Activated naive CD8-positive, alpha-beta T cell treated with anti-CD3 and anti-CD28 coated beads, Interleukin-2, amount 10 ng/mL, durations not matched to agents 7 days and 5 days (primary cell): ENCODE measurements at places on chromosomes 7 and 10. TPM values are rescaled to one million over a fixed set of nuclear protein-coding genes. Genes with fewer than 3 reads are reported as not detected.

- no peak for DNase-seq
These were observed 102.1 kb downstream of the OSBPL3 start for GRCh38 chr7:24877790-24878311.

GRCh38 chr10:119595676-119596515 lies 868 bp downstream of the TIAL1 start:
- peak; percentile 67 for DNase-seq

DNA sequence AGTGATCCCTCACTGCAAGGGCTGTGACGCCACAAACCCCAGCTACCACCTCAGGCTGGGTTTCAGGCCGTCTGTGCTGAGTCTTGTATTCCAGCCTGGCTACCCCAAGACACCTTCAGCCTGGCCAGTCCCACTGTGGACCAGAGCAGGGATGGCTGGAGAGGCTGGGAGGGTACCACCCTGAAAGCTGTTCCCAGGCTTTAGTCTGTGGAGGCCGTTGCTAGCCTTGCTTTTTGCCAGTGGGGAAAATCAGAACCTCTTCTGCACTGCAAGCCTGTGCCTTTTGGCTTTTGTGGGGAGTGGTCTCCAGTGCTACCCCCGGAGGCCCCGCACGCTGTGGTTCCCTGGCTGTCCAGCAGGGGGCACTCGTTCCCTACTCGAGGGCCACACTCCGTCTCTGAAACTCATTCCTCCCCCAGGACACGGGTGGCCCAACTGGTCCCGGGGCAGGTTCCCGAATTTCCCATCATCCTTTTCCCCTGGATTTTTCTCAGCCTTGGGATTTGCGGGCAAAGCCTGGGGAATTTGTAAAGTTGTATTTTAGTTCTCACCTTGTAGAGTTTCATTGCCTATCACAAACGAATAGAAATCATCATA lies 128.4 kb upstream of the BTBD16 start:
- peak; percentile 45 for DNase-seq

GRCh38 chr7:57641521-57642067 lies 191.6 kb downstream of the ZNF716 start:
- DNase-seq, result no peak

- DNase-seq, result no peak
These were observed 232.6 kb downstream of the USP6NL start for GRCh38 chr10:11378835-11379234.

DNA sequence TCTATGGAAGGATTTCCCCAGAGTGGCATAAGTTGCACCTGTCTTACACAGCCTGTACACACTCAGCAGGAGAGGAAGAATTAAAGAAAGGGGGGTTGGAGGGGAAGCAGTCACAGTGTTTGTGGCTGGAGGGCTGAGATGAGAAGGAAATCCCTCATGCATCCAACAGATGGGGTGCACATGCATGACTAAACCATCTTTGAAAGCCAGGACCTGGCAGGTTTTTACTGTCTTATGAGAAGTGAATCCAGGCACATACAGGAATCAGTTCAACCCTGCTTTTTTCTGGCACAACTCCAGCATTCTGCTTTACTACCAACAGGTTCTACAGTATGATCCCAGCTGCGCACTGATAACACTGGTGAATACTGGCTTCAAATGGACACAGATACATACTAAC lies 107.7 kb downstream of the CACNA2D1 start:
- no peak for DNase-seq

OR2A25 gene
- not detected for total RNA-seq

PAPOLB gene
- not detected for total RNA-seq

HKDC1 gene
- 1.1 TPM for total RNA-seq

LIPN gene
- total RNA-seq, result not detected

DNA sequence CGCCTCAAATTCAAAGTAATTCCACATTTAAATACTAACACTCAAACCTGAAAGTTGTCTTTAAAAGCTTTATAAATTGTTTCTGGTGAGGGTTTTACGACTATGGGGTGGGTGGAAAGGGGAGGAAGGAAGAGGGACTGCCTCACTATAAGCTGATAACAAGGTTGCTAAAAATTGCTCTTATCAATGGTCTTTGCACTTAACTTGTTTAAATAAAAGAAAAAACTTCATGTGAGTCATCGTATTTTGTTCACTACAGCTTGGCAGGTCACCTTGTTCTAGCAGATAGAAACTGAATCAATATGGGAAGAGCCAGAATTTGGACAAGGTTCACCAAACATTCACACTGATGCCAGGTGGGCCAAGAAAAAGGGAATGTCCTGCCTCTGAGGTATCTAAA lies 129.2 kb downstream of the TES start:
- no peak for DNase-seq

DNA sequence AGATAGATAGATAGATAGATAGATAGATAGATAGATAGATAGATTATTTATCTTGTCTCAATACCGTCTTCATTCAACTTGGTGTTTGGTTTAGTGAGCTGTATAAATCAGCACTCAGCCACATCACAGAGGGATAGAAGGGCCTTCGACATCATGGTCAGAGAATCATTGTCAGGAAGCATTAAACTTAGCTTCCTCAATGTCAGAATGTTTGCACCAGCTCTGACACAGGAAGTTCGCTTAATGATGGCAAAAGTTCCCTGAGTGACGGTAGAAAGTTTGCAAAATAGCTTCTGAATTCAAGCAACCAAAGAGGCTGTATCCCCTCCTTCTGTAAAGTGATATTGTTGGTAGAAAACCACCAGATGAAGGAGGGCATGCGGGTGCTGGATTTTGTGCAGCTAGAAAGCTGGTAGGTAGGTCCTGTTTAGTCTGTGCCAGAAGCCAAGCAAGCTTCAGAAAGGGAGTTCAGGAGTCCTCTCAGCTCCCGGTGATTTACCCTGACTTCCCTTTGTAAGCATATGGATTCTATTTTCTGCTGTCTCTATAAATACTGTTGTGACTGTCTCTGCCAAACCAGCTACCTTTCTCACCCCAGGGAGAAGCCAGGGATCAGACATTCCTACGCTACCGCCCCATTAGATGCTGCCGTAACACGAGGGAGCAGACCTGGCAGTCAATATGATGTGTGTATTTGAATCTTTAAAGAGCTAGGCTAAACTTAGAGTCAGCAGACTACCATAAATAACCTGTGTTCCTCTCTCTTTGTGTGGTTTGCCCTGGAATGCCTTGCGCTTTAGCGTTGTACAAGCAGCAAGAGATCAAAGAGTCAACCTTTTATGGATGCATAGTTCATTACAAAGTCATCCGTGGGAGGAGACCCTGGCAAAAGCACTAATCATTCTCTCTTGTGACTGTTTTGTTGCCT lies 200.5 kb upstream of the KIAA1217 start:
- no peak for DNase-seq

DNA sequence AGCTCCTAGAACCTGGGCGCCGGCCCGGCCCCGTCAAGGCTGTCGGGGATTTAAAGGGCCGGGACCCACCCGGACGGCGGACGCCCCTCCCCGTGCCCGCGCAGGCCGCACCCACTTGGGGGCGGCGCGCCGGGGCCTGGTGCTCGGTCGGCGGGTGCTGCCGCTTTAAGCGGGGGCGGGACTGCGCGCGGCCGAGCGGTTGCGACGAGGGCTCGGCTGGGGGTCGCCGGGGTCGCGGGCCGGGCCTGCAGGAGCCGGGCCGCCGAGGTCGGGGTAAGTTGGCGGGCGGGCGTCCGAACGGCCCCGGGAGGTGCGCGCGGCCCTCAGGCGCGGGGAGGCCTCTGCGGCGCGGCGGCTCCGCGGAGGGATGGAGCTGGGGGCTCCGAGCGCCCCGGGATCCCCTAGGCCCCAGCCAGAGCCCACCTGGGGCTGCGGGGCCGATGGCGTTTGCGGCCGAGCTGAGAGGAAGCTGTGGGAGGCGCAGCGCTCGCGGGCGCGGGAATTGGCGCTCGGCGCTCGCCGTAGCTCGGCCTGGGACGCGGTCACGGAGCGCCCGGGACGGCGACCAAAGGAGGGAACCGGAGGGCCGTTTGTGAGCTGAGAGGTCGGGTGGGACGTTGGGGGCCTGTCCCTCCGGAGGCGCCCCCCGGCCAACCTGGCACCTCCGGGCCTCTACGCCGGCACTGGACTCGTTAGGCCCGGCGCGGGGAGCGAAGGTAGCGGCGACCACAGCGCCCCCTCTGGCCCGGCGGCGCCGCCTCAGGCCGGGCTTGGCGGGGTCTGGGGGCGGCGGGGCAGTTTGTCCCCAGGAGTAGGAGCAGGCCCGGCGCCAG lies at the start of gene TRRAP:
Gene TRRAP, plus strand, starts transcription at position 168 of the 833 bp plus-strand sequence. CDS start 2,619 bp downstream, outside the sequence.
- DNase-seq, result peak; percentile 89

DNA sequence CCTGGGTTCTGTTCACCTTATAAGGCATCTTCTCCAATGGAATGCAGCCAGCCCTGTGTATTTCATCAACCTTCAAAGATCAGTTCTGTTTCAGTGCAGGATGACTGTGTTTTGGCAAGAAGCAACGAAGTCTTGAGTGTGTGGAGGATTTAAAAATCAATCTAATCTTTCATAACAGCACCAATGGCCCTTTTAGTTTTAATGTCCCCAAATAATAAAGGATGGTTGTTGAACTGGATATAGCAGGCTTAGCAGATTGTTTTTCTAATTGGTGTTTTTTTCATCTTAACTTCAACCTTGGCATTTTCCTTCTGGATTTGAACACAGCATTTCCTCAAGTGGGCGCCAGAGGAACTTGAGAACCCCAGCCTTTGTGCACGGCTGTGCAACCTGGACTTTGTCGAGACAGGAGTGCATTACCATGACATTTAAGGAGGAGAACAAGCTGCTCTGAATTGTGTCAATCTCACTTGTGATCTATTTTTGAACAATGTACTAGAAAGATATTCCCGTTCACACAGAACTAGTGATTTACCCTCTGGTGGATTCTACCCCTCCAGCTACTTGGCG lies 313.3 kb upstream of the AKR1E2 start:
- DNase-seq, result no peak

C10orf143 gene
- 6.0 TPM for total RNA-seq

DNA sequence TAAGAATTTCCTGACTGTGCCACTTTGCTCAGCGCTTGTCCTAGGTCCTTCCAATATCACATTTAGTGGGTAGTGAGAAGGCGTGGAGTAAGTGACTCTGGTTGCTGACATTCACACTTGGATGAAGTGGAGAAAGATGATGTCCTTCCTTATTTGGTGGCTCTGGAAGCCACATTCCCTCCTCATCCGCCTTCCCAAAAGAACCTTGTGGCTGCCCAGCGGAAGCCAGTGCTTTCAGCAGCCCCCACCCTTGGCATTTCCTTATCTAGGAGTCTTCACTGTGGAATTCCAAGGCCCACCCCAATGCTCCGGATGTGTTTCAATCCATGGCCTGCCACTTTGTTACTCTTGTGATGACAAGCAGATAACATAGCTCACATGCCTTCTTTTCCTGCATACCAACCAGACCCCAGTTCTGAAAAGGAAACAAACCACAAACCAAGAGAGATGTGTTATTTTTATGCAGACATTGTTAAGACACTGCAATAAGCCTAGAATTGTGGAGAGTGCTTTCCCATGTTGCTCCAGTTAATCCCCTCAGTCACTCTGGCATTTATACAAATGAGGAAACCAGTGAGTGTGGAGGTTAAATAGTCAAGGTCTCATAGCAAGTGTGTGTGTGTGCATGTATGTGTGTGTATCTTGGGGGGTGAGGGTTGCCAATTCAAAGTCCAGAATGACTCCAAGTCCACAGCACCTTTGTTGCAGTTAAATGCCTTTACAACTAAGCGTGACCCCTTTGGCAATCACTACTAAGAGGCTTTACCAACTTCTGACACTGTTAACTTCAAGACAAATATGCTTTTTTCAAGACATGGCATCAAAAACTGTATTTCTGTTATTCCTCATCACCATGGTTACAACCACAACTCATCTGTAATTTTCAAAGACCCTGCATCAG lies 10.3 kb upstream of the ANKRD1 start:
- DNase-seq, result no peak

DNA sequence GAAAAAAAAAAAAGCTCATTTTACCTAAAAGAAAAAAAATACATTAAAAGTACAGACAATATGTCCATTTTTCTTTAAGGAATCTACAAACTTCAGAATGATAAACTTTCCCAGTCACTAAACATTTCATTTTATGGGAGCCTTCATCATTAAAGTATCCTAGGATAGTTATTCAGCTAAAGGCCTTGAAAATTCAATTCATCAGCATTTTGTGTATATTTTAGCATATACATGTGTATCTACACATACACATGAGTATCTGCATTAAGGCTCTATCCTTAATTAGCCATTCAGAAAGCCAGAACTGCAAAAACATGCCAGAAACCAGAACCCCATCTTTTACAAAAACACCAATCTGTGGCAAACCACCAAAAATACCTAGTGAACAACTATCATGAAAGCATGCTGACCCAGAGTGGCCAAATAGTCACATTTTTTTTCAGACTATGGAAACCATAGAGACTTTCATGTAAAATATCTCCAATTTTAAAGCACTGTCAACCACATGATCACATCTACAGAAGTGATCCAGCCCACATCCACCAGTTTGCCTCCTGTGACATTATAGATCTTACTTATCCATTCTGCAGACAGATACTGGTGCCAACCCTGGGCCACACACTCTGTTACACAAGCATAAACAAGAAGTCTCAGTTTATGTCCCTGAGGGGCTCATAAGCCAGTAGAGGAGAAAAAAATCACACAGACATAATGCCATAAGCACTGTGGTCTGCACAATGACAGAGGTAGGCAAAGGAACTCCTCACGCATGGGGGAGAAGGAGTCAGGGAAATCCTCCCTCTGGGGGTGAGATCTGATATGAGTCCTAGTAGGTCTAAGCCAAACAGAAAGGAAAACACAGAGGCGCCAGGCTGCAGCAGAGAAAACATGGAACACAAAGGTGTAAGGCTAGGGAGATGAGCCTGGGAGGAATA lies 79.2 kb downstream of the SRPK2 start:
- no peak for DNase-seq

SEC31B gene
- 156 TPM for total RNA-seq

PLAC9 gene
- not detected for total RNA-seq

GRCh38 chr10:104144931-104145330 lies 23.0 kb downstream of the SFR1 start:
- DNase-seq, result no peak

SLC18A3 gene
- not detected for total RNA-seq

GRCh38 chr7:70893971-70894715 lies 237.8 kb upstream of the GALNT17 start:
- DNase-seq, result no peak

DRGX gene
- total RNA-seq, result not detected

ARHGEF5 gene
- 7.6 TPM for total RNA-seq

IMPDH1 gene
- 64.4 TPM for total RNA-seq

PRF1 gene
- 170 TPM for total RNA-seq
